ENCODE measurements at places on chromosomes 12 and 14. TPM values are rescaled to one million over a fixed set of nuclear protein-coding genes. Genes with fewer than 3 reads are reported as not detected.

DNA sequence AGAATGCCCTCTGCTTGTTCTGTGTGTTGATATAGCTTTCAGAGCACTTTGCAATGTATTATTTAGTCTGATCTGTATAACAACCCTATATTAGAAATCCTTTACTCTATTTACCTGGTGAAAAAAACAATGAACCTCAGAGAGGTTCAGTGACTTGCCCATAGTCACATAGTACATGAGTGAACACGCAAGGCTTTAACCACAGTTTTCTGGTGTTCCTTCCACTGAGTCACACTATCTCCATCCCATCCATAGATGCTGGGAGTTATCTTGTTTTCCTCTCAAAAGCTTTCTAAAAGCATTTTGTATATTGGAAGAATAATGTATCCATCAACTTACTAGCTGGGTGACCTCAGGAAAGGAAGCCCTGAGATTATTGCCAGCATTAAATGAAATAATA lies 104.5 kb downstream of the NT5DC3 start:
- DNase-seq, result no peak

DNA sequence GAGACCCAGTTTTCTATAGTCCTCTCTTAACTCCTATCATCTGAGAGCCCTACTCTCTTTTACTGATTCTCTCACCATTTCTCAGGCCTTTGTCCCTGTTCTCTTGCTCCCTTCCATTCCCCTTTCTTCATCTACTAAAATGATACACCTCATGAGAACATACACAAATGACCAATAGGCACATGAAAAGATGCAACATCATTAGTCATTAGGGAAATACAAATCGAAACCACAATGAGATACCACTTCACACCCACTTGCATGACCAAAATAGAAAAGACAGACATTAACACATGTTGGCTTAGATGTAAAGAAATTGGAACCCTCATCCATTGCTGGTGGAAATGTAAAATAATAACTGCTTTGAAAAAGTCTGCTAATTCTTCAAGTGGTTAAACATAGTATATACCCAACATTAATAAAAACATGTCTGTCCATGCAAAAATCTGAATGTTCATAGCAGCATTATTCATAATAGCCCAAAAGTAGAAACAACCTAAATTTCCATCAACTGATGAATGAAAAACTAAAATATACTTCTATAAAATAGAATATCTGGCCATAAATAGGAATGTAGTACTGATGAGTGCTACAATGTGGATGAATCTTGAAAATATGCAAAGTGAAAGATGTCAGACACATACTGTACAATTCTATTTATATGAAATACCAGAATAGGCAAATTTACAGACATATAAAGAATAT lies 66.0 kb downstream of the DENND5B start:
- no peak for DNase-seq

GRCh38 chr14:67532998-67533753 lies at the start of gene PLEKHH1:
TSS of gene PLEKHH1 (plus strand) at chr14:67533290. CDS start at chr14:67541868, 8,578 bp downstream.
- DNase-seq, result peak; percentile 91

GRCh38 chr12:105801351-105801750 lies 337.4 kb downstream of the NUAK1 start:
- no peak for DNase-seq

- no peak for DNase-seq
These were observed 16.1 kb downstream of the CHGA start for GRCh38 chr14:92938890-92939671.

GRCh38 chr14:104421892-104422828 lies 157.4 kb upstream of the C14orf180 start:
- peak; percentile 69 for DNase-seq

DNAJC22 gene
- total RNA-seq, result not detected

DNA sequence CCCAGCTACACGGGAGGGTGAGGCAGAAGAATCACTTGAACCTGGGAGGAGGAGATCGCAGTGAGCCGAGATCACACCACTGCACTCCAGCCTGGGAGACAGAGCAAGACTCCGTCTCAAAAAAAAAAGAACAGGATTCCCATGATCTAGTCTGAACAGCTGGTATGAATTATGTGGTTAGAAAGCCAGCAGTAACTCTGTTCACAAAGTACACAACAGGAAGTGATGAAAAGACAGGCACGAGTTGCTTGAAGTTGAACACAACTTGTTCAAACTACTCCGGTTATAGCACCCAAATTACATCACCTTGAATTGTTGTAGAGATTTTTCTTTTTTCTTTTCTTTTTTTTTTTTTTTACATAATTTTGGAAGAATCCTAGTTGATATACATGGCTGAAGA lies 238.8 kb upstream of the RGS6 start:
- no peak for DNase-seq

DNA sequence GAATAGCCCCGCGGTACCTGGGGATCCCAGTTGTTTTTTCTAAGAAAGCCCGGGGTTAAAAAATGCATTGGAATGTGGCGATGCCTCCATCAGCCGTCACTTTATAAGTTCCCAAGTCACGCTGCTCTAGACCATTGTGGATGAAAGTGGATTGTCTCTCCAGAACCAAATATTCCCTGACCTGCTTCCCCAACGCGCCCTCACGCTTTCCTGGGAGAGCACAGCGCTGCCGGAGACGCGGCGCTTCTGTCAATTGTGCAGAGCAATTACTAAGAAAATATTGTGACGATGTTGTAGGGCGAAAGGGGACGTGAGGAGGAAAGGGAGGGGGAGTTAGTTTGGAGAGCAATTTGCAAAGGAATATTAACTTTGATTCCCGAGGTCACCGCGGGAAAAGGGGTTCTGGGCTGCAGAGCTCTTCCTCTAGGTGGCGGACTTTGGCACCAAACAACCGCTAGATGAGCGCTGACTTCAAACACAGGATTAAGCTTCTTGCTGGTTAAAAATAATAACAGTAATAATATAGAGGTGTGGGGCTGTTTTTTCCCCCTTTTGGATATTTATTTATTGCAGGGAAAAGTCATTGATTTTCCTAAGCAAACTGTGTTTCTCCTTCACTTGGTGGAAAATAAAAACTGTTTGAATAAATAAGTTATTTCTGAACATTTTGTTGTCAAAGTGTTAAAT lies 9.6 kb upstream of the FOXG1 start:
- no peak for DNase-seq

DNA sequence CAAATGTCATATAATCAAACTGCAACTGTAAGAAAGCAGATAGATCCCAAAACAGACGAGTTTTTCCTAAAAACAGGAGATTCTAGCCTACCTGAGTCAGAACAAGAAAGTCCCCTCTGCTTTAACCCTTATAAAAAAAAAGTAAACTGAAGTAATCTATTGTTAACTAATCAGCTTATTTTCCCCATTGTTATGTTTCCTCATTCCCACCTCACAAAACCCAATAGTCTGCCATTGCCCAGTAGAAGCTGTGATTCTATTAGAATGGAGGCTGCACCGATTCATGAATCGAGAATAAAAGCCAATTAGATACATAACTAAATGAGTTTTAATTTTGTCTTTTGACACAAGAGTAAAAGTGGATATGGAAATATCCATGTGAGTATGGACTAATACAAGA lies 115.4 kb downstream of the MED13L start:
- no peak for DNase-seq

SLC22A17 gene
- 30.6 TPM for total RNA-seq

GRCh38 chr14:25607192-25607591 lies 557.2 kb upstream of the STXBP6 start:
- DNase-seq, result no peak

DNA sequence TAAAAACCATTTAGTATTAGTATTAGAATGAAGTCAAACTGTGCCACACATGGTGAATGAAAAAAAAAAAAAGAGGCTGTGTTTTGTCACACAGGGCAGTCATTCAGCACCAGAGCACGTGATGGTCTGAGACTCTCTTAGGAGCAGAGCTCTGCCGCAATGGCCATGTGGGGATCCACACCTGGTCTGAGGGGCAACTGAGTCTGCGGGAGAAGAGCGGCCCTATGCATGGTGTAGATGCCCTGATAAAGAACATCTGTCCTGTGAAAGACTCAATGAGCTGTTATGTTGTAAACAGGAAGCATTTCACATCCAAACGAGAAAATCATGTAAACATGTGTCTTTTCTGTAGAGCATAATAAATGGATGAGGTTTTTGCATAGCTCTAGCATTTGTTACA lies 12.2 kb upstream of the BDKRB1 start:
- peak; percentile 19 for DNase-seq

DNA sequence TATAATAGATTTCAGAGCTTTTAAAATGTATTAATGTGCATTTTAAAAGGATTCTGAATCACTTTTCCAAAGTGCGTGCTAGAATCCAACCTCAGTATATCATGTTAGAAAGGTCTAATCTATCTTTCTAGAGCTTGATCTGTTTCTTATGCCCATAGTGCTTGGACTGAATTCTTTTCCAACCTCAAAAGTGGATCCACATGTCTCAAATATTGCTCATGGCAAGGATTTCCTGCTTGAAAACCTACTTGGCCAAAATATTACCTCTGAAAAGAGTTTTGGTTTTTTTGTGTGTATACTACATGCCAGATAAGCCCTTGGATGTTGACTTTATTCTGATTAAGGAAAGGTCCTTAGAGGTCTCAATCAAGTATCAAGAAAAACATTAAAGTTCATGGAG lies 16.9 kb upstream of the SLC6A15 start:
- no peak for DNase-seq

GRCh38 chr14:64507376-64508156 lies 3.0 kb downstream of the ZBTB1 start:
- no peak for DNase-seq

LMO3 gene
- 74.1 TPM for total RNA-seq

DNA sequence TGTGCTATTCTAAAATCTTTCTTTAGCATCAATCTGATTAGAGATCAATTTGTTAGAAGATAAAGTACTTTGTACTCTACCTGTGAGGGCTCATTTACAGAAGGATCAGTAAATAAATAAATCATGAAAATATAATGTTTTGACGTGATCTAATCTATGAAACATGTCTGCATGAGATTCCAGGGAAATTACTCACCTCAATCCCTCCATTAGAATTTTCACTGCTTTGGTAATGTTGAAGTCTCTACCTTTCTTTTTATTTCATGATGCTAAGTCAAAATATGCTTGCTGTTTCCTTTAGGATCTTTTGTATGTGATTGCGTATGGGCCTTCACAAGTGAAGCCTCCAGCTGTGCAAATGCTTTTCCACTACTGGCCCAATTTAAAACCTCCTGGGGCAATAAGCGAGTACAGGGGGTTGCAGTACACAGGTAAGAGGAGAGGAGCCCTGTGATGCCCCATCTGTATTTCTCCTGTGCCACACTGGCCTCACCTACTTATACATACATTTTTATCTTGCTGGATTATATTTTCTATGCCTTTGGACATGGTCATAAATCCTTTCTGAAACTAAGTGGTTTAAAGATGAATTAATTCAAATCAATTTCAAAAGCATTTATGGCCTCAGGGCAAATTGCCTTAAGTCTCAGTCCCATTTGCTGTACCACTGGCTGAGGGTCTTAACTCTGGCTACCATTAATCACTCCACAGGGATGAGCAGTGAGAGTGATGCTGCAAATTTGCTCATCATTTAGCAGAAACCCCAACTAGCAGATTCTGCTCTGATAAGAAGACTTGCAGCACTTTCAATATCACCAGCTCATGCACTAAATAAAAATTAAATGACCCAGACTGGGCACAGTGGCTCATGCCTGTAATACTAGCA lies 66.4 kb downstream of the UNC79 start:
- DNase-seq, result no peak

GRCh38 chr14:104680056-104680805 lies 9.2 kb upstream of the INF2 start:
- DNase-seq, result no peak

DNA sequence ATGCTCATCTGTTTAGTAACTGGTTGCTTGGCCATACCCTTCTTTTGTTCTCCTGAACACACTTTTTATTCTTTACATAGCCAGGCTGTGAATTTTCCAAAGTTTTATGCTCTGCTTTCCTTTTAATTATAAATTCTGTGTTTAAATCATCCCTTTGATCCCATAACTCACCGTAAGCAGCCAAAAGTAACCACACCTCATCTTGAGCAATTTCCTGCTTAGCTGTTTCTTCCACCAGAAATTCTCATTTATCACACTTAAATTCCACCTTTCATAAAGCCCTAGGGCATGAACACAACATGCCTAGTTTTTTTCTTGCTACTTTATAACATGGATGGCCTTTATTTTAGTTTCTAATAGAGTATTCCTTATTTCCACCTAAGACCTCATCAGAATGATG lies 510.7 kb downstream of the C12orf50 start:
- DNase-seq, result no peak

- no peak for DNase-seq
These were observed 432.2 kb downstream of the RAD51B start for GRCh38 chr14:68251769-68252100.

DNA sequence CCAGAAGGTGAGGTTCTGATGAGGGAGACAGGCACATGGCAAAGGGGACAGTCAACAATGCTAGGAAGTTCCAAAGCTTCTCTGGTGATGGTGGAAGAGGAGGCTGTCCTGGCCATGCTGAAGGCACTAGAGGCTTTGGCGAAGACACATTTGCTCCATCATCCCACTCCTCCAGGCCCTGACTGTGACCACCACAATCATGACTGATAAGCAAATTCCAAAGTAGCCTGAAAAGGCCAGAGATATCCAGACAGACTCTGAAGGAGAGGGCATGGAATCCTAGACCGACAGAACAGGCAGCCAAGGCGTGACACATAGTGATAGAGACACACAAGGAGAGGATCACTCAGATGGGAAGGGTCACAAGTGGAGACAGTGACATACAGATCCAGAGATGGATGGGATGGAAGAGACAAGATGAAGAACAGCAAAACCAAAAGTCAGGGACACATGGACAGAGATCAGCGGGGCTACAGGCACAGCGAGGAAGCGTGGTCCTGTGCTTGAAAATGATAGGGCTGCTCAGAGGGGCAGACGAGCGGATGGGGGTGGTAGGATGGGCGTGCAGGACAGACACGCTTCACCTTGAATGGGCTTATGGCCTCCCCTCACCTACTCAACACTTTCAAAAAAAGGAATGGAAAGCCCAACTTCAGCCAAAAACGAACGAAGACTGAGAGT lies 1.3 kb downstream of the ZFHX2 start:
- DNase-seq, result no peak

GRCh38 chr14:35116242-35116641 lies 5.5 kb downstream of the PPP2R3C start:
- no peak for DNase-seq

DPF3 gene
- total RNA-seq, result 0.19 TPM

GRCh38 chr14:74684434-74684833 lies 28.4 kb downstream of the AREL1 start:
- no peak for DNase-seq

DNA sequence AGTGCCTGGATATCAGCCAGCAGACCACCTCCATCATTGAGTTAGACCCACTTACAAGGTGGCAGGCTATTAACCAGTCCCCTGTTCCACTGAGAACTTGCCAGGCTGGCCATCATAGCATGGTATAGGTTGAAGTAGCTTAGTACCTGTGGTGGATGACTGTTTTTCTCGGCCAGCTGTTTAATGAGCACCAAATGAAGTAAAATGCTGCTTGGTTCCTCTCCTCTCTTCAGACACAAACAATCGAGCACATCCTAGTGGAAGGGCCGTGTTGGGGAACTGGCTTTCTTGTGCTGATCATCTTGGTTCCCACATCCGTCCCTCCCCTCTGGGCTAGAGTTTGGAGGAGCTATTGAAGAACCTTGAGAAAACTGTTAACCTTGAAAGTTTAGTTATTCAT lies 486.2 kb downstream of the RAD51B start:
- no peak for DNase-seq

PLA2G1B gene
- 2.0 TPM for total RNA-seq

GRCh38 chr12:26029736-26030022 lies 71.2 kb downstream of the RASSF8 start:
- DNase-seq, result no peak

Data from posterior vena cava (tissue), 2 donors.